ENCODE measurements at places on chromosomes 6 and 20.

GRCh38 chr6:165616116-165616515 lies 46.9 kb downstream of the PDE10A start:
- no peak for DNase-seq

DNA sequence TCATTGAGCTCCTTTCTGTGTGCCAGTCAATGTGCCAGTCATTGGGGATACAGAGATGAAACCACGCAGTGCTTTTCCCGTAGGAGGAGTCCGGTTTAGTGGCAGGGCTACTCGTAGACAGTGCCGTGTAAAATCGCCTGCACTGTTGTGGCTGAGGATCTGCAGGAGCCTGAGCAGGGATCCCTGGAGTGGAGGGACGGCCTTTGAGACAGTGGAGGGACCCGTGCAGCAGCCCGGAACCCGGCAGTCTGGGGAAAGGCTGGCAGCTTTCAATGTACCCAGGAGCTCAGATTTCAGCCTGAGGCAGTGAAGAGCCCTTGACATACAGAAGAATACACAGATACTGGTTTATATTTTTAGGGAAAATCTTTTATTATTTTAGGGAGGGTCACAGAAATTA lies 203.3 kb downstream of the ARID1B start:
- DNase-seq = no peak

- no peak for DNase-seq
Observed at GRCh38 chr6:154696661-154697060, 36.6 kb upstream of the SCAF8 start.

GRCh38 chr20:58308680-58309527 lies 611 bp upstream of the RAB22A start:
- DNase-seq = peak; percentile 72

DNA sequence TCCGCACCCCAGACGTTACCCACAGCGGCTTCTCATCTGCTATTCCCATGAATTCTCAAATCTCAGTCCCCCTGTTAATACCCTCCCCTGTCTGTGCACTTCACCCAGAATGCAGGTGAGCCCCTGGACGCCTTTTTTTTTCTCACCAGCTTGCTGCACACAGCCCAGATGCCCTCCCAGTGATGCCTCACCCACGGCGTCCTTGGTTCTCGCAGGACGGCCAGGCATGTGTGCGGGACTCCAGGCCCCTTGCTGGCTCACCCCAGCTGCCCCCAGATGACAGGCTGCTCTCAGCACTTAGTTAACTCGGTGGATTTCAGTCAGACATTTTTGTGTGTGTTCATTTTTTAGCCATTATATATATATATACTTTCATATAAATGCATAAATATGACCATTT lies 25.4 kb upstream of the PI16 start:
- DNase-seq = no peak

DNA sequence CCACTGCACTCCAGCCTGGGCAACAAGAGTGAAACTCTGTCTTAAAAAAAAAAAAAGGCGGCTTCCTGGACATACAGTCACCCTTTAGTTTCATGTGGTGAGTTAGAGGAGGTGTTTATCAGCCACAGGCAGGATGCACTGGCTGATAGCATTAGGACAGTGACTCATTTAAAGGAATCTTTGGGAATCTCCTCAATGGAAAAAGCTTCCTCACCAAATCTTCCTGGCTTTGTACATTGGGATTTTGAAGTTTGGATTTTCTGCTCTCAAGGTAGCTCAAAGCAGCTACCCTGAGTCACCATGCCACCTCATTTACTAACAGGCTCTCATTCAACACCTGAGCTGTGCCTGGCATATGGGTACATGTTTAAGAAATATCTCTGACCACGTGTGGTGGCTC lies 20.2 kb downstream of the PRPH2 start:
- DNase-seq = no peak

DNA sequence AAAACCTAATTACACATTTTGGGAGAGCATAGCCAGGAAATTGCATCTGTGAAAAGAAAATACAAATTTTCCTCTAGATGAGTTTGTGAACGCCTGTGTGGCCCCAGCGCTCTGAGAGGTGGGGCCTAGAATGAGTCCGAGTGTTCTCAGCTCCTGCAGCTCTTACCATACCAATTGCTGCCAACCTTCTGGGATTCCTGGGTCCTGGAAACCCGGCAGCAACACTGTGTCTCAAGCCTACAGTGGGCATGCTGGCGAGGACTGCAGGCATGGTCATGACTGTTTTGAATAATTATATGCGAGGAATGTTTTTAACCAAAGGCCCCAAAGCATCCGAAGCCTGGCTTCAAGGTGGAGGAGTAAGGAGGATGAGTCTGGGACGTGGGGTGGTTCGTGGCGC lies 90.4 kb downstream of the SERAC1 start:
- DNase-seq = no peak

- no peak for DNase-seq
Observed at GRCh38 chr6:153873541-153873940, 165.5 kb upstream of the OPRM1 start.

DNA sequence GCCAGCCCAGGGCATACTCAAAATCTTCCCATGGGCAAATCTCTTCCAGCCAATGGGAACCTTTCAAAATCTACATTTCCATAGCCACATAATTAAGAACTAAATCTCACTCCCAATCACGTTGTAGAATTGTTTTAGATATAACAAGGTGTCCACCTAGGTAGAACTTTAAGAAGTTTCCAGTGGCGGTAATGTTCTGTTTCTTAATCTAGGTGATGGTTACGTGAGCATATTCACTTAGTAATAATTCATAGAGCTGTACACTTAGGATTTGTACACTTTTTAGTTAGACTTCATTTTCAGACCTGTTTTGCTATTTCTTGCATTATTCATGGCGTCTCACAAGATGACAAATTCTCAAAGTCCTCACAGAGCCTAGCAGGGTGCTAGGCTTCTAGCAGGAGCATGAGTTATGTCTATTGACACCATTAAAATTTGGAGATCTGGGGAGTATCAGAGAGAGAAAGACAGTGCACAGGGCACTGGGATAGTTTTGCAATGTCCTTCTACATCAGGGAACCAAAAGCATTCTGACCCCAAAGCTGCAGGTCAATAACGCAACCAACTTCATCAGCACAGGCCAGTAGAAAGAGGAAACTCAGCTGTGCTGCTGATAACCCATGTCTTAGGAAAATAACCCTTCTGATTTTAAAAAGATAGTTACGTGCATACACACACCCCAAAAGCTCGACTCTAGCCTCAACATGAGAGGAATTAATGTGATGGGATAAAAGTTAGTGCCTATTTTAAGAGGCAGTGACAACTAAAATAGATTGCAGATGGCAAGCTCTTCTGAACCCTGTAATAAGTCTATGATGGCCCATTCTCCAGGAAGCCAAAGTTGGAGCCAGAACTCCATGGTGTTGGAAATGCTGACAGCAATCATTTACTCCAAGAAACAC lies 518.1 kb upstream of the JARID2 start:
- DNase-seq = no peak

GRCh38 chr6:125717120-125717731 lies 32.2 kb upstream of the HEY2 start:
- DNase-seq = no peak

DNA sequence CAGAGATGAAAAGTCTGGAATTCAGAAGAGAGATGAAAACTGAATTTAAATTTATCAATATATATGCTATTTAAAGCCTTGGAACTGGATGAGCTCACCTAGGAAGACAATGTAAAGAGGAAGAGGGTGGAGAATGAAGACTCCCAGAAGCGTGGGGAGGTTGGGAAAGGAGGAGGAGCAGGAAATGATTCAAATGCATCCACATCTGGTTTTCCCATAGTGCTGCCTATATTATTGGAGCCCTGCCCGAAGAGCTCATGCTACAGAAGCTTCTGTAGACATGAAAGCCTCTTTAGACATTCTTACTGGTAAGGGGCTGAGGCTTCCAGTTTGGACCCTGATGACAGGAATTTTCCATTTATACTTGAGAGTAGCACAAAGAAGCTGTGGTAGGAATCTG lies 19.2 kb downstream of the PDE7B start:
- DNase-seq = no peak

DNA sequence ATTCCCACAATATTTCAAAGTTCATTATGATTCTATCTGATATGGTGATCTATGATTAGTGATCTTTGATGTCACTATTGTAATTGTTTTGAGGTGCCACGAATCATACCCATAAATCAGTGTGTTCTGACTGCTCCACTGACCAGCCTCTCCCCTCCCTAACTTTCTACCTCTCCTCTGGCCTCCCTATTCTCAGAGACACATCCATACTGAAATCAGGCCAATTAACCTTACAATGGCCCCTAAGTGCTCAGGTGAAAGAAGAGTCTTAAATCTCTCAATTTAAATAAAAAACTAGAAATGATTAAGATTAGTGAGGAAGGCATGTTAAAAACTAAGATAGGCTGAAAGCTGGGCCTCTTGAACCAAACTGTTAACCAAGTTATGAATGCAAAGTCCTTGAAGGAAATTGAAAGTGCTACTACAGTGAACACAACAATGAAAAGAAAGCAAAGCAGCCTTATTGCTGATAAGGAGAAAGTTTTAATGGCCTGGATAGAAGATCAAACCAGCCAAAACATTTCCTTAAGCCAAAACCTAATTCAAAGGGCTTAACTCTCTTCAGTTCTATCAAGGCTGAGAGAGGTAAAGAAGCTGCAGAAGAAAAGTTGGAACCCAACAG lies 196.9 kb upstream of the SHLD1 start:
- DNase-seq = no peak
